ENCODE measurements at places on chromosomes 6 and 20.

- DNase-seq, result no peak
These were observed 8.1 kb downstream of the ZKSCAN4 start for GRCh38 chr6:28243946-28244345.

DNA sequence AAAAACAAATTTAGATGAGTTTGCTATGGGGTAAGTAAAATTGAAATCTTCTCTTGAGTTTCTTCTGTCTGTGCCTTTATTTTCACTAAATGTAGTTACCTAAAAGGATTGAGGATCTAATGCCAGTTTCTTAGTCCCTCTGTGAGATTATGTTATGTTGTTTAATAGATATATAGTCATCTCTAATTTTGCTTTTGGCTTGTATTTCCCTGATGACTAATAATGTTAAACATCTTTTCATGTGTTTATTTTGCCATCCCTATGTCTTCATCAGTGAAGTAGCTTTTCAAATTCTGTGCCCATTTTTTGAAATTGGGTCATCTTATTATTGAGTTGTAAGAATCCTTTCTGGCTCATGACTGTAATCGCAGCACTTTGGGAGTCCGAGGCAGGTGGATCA lies 13.7 kb downstream of the QRSL1 start:
- no peak for DNase-seq

- no peak for DNase-seq
These were observed 137.5 kb upstream of the JARID2 start for GRCh38 chr6:15108383-15108715.

- no peak for DNase-seq
These were observed 59.8 kb downstream of the CCDC170 start for GRCh38 chr6:151553416-151554165.

GRCh38 chr20:59589086-59589684 lies 15.2 kb upstream of the PHACTR3 start:
- DNase-seq, result no peak

GRCh38 chr6:53659458-53659857 lies 6.1 kb downstream of the KLHL31 start:
- DNase-seq, result no peak

GRCh38 chr20:23435626-23436539 lies 3.6 kb upstream of the CSTL1 start:
- no peak for DNase-seq

- DNase-seq, result no peak
These were observed 29.3 kb downstream of the DNAAF9 start for GRCh38 chr20:3378138-3378537.

DNA sequence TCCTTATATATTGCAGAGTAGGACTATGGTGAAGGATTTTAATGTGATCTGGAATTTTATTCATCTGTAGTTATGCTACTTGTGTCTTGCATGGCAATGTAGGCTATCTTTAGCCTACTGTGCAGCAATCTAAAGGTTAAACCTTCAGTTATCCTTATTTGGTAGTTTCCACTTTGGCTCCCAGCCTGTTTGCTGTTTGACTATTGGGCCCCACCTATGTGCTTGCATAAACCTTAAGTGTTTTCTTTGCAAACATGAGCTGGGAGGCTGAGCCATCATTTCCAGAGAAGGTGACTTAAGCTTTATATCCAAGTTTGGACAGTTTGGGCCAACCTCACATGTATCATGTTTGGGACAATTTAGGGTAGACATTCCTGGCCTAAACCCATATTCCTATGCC lies 537.5 kb downstream of the BTBD3 start:
- DNase-seq, result no peak

- DNase-seq, result no peak
These were observed 32.4 kb downstream of the CBFA2T2 start for GRCh38 chr20:33522256-33522820.

DNA sequence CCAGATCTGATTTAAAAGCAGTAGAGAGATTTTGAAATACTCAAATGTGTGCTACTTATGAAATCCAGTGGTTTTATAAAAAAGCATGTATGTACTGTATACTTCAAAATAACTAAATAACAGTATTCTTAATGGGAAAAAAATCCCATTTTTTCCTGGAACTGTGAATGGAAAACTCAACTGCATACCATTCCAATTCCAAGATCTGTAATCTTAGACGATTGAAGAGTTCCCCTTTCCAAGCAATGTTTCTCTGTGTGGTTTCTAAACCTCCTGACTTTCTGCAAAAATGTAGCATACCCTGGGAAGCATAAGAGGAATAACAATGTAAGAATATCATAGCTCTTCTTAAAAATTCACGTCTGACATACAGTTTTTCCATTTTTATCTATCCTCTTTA lies 40.3 kb upstream of the HIVEP2 start:
- DNase-seq, result no peak

- no peak for DNase-seq
These were observed 30.4 kb downstream of the TM9SF4 start for GRCh38 chr20:32139947-32140346.

DNA sequence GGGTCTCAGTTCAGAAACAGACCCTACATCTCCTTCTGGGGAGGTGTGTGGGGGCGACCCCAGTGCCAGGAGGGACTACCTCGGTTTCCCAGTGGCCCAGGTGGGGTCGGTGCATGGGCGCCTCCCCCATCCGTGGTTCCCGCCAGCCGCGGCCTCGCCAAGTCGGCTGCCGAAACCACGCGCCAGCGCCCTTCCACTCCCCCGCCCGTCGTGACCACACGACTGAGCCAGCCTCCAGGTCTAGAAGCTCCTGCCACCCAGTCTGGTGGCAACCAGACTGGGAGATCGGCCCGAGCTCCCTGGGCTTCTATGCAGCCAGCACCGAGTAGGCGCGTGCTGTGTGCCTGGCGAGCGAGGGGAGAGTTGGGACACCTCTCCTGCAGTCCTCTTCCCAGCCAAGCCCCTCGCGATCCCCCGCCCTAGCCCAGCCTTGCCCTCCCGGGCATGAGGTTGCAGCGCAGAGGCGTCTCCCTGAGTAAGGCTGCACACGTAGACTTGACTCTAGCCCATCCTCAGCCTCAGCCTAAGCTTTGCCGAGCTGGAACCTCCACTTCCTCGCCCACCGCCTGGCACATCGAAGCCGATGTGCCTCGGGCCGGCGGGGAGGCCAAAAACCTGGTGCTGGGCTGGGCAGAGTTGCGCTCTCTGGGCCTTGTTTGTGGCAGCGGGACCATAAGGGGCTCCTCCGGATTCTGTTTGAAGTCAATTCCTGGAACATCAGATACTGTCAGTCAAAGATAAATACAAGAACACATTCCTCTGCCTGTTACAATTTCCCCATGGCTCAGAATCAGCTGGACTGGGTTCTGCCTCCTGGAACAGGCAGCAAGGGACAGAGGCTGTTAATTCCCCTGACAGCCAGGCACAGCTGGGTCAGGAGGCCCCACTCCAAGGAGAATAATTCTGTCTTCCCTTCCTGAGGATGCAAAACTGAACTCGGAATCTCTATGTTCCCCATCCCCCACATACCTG lies 1.5 kb upstream of the CPNE5 start:
- no peak for DNase-seq

DNA sequence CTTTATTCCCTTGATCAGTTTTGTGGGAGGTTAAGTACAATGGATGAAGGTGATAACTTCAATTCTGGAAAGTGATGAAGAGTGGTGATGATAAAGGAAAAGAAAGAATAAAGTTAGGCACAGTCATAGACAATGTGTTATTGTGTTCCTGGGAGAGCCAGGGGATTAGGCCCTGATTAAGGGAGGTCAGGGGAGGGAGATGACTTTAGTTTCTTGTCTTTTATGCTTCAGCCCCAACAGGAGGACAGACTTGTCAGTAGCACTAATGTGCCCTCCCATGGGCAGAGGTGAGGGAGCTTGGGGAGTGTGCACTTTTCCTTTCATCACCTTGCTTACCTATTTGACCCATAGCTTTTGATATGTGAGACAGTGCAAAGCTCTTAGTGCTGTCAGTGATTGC lies 115.7 kb downstream of the CD109 start:
- no peak for DNase-seq

DNA sequence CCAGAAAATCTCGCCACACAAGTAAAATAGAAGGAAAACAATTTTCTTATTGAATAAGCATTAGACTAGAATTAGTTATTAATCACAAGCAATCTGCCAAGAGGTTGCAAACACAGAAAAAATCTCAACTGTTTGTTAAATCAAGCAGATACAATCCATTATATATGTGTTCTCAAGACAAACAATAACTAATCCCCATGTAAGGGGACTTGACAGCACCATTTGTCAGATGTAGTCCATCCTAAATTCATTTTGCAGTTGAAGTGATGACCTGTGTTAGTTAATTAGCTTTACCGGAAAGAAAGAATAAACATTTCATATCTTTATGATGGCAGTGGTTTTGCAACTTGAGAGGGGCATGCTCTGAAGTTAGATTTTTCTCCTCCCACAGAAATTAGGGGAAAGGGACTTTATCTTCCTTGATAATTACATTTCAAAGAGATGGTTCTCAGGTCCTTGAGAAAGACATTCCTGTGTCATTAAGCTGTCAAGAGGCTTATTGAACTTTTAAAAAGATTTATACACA lies 1588.0 kb downstream of the GRIK2 start:
- no peak for DNase-seq

DNA sequence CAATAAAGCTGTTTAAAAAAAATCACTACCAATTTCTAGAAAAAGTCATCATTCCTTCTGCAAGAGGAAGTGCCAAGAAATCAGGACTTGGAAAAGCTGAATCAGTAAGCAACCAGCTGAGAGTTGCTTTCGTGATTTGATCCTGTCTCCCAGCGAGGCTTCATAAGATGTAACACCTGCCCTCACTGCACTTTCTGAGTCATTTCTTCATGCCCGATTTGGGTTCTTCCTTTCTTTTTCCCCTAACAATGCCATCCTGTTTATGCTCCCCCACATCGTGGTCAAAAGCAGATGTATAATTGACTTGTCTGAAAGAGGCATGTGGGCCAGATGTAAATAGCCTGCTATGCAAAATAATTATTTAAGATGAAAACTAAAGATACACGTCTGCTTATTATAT lies 52.1 kb downstream of the RIPOR2 start:
- no peak for DNase-seq

DNA sequence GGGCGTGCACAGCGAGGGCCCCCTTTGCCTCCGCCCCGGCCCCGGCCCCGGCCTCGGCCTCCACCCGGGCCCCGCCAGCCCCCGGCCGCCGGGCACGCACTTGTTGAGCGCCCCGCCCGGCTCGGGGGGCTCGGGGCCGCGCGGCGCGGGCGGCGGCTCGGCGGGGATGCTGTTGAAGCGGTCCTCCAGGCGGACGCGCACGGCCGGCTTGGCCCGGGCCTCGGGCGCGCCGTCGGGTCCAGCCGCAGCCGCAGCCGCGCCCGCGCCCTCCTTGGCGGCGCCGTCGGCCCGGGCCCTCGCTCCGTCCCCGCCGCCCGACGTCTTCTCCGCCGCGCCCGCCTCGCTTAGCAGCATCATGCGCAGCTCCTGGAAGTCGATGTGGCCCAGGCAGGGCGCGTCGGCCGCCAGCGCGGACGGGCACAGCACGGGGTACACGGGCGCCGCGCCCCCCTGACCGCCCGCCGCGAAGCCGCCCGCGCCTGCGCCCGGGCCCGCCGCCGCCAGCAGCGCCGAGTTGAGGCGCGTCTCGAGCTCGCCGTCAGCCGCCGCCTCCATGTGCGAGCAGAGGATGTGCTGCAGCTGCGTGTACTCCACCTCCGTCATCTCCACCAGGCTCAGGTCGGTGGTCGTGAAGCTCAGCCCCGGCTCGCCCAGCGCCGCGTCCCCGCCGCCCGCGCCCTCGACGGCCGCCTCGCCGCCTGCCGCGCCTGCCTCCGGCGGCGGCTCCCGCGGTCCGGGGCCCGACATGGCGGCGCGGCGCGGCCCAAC lies 514 bp downstream of the TCFL5 start:
- DNase-seq, result no peak

DNA sequence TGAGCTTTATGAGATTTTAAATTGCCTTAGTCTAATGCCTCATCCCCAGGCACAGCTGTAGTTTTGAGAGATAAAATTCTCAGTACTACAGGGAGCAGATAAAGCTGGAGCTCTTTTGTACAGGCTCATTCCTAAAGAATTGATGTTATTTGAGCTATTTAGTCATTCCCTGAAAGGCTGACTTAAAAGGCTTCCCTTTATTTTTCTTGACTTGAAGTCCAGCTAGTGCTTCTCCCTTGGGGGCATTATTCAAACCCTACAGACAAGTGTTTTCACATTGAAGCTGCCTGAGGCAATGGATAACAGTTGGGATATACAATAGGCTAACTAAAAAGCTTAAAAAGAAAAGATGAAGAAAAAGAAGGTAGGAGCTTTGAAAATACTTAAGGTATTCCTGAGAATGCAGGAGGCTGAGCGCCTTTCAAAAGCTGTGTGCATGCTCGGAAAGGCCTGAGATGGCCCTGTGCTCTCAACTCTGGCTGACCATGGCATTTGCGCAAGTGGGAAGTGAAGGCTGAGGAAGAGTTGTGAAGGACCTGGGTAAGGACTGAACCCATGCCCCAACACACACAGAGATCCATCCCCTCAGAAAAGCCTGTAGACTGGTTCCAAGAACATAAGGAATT lies 315.1 kb downstream of the SMOC2 start:
- DNase-seq, result no peak

GRCh38 chr6:101486124-101486523 lies 92.6 kb downstream of the GRIK2 start:
- DNase-seq, result no peak

GRCh38 chr6:92690997-92691599 lies 728.3 kb downstream of the EPHA7 start:
- no peak for DNase-seq

DNA sequence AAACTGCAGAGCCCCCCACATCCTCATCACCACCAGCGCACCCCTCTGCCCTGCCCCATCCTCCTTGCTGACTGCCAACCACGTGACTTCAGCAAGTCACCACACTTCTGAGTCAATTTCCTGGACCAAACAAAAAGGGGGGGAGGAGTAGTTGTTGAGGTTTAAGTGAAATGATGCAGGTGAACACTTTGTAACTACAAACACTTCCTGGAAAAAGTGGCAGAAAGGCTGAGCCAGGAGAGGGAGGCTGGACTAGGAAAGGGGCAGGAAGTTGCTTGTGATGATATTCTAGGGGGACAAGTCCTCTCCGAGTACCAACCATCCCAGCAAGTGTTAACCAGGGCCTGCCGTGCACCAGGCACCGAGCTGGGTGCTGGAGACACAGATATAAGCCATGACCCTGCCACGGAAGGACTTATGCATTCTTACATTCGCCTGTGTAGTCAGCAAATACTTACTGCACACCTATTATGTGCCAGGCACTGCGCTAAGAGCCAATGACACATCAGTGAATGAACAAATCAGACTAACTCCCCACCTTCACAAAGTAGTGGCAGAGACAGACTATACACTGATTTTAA lies 67.3 kb downstream of the PREX1 start:
- DNase-seq, result no peak

- no peak for DNase-seq
These were observed 700.5 kb downstream of the TENT5A start for GRCh38 chr6:81051952-81052351.

- DNase-seq, result no peak
These were observed 161.6 kb downstream of the SMOC2 start for GRCh38 chr6:168602576-168602975.
